WTC11 (cell line): ENCODE measurements at places on chromosomes 13 and 19. TPM values are rescaled to one million over a fixed set of nuclear protein-coding genes. Genes with fewer than 3 reads are reported as not detected.

Gene FARSA
- total RNA-seq = 103 to 108 TPM (median 106 TPM) in 3 replicates

Gene YJEFN3
- total RNA-seq = 10.2 to 11.9 TPM (median 11.1 TPM) in 3 replicates

Gene DDA1
- total RNA-seq = 36.2 to 42.8 TPM (median 37.0 TPM) in 3 replicates

Gene MYH14
- total RNA-seq = 25.8 to 33.5 TPM (median 31.2 TPM) in 3 replicates

Gene F10
- total RNA-seq = 0.87 to 2.8 TPM (median 2.6 TPM) in 3 replicates

Gene CASP14
- total RNA-seq = not detected in 3 replicates

Gene PRTN3
- 0.53 to 0.82 TPM (median 0.61 TPM) in 3 replicates for total RNA-seq
